CD4-positive, alpha-beta T cell treated with Interleukin-6 for 4 hours (primary cell): ENCODE measurements at places on chromosomes 13 and 19.

DNA sequence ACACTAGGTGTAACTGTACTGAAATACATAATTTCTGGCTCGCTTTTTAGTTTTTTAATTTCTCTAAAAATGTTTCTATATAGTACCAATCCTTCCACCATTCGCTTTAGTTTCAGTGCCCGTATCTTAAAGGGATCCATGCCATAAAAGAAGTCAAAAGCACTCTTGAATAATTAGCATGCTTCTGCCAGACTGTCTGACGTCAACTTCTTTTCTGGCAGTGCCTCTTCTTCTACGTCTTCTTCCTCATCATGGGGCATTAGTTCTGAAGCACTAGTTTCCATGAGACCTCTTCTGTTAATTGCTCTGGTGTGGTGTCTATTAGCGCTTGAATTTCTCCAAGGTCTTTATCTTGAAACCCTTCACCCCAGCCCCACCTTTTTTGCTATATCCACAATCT, 93.8 kb upstream of the DOCK9 start:
- DNase-seq: no peak

DNA sequence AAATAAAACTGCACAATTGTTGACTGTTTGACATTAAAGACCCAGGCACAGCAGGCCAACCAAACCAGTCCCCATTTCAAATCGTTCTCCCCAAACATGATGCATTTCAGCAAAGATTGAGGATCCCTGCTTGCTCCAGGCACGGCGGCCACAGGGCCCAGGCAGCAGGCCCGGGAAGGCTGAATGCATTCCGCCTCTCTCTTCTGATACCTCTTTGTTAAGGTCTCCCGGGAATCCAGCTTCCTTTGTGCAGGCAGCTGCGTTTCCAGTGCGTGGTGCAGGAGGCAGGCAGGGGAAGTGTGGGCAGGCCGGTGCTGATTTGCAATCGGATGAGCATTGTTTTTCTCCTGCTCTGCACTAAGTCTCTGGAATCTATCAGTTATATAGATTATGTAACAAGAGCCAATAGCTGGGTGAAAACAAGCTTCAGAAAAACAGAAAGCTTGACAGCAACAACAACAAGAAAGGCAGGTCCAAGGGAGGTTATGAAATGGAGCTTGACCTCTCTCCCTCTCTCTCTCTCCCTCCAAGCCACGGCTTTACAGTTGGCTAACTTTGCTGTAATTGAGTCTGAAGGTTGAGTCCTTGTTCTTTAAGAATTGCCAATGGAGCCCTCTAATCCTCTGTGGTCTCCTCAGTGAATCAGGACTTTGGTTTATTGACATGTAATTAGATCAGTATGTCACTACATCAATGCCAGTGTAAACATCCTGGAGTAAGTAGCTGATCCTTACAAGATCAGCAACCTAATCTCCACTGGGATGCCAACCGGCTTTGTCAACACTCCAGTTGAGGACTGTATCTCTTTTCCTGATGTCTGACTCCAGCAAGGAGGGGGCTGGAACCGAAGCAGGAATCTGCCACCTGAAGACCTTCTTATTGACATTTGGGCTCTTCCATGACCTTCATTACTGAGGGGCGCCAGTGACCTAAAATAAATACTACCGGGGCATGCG, 338.0 kb downstream of the TEX29 start:
- no peak for DNase-seq

DNA sequence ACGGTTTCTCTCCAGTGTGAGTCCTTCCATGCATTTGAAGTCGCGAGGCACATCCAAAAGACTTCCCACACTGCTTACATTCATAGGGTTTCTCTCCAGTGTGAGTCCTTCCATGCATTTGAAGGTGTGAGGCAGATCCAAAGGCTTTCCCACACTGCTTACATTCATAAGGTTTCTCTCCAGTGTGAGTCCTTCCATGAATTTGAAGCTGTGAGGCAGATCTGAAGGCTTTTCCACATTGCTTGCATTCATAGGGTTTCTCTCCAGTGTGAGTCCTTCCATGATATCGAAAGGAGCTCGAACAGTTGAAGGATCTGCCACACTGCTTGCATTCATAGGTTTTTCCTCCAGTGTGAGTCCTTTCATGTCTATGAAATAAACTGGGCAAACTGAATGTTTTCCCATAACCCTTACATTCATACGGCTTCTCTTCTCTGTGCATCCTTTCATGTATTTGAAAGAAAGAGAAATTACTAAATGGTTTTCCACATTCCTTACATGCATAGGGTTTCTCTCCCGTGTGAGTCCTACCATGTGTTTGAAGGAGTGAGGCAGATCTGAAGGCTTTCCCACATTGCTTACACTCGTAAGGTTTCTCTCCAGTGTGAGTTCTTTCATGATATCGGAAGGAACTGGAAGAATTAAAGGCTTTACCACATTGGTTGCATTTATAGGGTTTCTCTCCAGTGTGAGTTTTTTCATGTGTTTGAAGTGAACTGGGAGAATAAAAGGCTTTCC, 20.3 kb downstream of the ZNF433 start:
- no peak for DNase-seq

- DNase-seq: no peak
These were observed 20.3 kb downstream of the HPN start for GRCh38 chr19:35061583-35062373.

DNA sequence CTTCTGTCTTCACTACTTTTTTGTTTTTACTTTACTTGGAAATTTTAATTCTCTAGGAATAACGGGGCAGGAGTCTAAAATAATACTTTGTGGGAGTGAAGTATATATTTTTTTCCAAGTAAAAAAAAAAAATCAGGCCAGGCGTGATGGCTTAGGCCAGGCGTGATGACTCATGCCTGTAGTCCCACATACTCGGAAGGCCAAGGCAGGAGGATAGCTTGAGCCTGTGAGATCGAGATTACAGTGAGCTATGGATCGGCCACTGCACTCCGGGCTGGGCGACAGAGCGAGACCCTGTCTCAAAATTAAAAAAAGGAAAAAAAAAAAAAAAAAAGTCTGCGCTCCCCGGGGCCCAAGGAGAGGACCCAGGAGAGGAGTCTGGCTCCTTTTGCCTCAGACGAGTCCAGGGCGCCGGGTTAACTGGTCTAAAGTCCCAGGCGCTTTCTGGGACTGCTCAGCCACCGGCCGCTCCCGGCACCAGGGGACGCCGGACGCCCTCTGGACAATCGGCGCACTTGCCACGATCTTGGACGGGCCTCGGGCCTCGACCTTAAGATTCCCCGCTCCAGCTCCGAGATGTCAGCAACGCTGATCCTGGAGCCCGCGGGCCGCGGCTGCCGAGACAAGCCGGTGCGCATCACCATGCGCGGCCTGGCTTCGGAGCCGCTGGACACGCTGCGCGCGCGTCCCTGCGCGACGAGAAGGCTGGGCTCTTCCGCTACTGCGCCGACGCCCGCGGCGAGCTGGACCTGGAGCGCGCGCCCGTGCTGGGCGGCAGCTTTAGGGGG, 2.7 kb upstream of the ZFP82 start:
- DNase-seq: no peak
